ENCODE measurements at places on chromosomes 6 and 20.

GRCh38 chr20:42155586-42155985 is 537.4 kb upstream of the CHD6 start:
- DNase-seq = no peak

GRCh38 chr6:5522147-5522546 is 260.8 kb downstream of the FARS2 start:
- DNase-seq = no peak

DNA sequence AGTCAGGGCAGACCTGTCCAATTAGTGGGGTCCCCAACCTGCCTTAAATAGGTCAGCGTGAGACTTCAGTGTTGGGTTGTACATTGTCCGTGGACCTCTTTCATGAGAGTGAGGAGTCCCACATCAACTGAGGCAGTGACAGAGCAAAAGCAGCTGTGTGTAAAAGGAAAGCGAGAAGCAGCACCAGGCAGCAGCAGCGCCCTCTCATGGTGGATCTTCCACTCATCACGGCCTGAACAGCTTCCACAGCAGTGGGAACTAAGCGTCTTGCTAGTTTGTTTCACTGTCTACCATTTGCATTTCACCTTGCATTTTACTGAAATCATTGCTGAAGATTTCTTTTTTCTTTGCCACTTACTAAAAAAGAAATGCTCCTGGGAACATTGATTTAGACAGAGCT is 333.8 kb downstream of the PKHD1 start:
- no peak for DNase-seq

GRCh38 chr20:38751360-38751976 is 3.2 kb downstream of the ACTR5 start:
- DNase-seq = no peak

- DNase-seq = no peak
Observed at GRCh38 chr20:58219342-58219700, 9.1 kb downstream of the ANKRD60 start.

DNA sequence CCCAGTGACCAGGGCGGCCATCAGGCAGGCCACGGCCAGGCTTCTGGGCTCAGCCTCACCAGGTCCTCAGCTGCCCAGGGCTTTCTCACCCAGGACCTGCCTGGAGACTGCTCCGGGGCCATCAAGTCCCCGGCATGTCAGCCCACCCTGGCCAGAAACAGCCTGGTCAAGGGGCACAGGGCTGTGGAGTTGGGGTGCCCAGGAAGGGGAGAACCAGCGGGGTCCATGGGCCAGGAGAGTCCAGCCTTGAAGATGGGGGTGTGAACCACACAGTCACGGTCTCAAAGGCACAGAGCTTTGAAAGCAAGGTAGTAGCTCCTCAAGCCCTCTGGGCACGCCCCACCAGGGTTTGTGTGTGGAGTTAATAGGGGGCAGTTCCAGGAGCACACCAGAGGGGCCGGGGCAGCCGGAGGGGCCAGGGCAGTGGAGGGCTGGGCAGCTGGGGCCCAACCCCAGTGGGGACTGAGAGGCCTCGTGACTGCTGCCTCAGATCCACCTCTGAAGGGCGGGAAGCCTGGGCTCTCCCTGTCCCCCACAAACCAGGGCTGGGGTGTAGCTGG is 48.0 kb upstream of the BHLHE23 start:
- DNase-seq = no peak

GRCh38 chr6:38639498-38640215 is at the start of gene BTBD9:
BTBD9 (minus strand) TSS chr6:38639929.
- peak; percentile 71 for DNase-seq

GRCh38 chr20:32484225-32484957 is 100.7 kb downstream of the NOL4L start:
- DNase-seq = no peak

- no peak for DNase-seq
Observed at GRCh38 chr6:38387461-38387860, 252.3 kb downstream of the BTBD9 start.

- DNase-seq = no peak
Observed at GRCh38 chr6:84065693-84066290, 32.2 kb downstream of the MRAP2 start.

- DNase-seq = no peak
Observed at GRCh38 chr6:106724848-106725247, 95.5 kb downstream of the QRSL1 start.

DNA sequence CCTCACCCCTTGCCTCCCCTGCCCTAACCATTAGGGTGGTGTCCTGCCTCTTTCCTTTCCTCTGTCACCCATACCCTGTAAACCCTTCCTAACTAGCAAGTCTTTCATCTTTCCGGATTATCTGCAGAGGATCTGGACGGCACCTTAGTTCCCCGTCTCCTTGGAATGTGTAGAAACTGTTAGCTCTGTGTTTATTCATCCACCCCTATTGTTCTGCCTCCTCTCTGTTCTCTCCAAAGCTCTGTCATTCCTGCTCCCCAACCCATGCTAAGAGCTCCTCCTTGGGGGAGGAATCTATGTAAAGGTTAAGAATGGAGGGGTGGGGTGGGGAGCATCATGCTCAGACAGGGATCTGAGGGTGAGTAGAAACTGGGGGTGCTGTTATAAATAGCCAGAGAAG is 39.4 kb upstream of the KCNK5 start:
- DNase-seq = no peak

DNA sequence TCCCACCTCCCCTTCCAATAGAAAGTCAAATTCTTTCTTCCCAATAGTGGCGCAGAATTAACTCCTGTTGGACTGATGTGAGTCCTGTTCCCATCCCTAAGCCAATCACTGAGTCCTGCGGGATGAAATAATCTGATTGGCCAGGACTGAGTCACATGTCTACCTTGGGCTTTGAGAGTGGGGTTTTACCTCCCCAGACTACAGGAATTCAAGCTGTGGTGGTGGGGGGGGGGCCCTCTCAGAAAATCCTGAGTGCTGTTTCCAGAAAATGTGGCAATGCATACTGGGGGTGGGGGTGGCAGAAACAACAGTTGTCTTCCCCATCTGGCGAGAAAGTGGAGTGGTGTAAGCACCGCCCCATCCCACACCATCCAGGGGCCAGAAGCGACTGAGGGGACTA is 65.7 kb downstream of the CTCFL start:
- no peak for DNase-seq

GRCh38 chr6:57017069-57017468 is 29.4 kb upstream of the KIAA1586 start:
- DNase-seq = no peak

GRCh38 chr6:138107752-138108592 is 753 bp upstream of the PERP start:
- DNase-seq = no peak

- peak; percentile 62 for DNase-seq
Observed at GRCh38 chr20:2688041-2688591, 4.5 kb upstream of the EBF4 start.

DNA sequence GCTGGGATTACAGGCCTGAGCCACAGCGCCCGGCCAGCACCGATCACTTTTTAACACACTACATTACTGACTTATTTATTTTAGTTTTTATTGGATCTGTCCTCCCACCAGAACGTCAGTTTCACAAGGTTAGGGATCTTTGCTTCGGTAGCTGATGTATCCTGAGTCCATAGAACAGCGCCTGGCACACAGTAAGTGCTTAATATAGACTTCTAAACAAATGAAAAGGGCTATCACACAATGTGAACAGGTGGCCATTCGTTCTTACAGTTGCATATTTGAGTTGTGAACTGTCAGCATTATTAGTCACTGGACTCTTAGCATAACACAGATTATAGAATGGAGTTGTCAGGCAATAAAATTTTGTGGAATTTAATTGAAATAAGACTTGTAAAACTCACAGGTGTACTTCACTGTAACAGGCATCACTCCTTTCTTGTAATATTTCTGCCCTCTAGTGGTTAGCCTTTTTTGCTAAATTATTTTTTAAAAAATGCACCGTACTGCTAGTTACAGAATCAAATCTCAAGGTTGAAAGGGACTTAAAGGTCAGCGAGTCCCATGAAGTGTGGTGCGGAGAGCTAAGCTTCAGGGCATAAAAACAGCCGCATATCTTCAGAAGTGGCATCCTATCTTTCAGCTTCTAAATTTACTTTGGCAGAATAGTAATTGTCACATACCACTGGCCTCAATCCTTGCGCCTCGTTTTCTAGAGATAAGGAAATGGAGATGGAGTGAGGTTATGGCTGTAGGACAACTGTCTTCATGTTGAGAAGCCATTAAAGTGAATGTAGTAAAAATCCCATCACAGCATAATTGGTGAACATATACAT is 3.4 kb upstream of the TBC1D7 start:
- no peak for DNase-seq

DNA sequence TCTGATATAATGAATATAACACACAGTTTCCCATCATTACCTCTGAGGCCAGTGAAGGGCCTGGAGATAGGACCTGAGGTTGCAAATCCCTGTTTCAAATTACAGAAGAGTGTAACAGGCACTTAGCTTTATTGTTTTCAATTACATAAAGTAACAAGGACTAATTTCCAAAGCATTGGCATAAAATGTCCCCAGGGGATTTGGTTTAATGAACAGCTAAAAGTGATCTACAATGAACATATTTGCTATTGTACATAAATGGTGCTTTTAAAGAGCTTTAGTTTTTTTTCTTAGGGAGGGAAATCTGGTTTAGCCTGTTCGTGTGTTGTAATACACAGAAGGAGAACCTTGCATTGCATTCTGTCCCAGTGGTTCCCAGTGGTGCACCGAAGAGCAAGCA is 54.4 kb downstream of the HMGN3 start:
- no peak for DNase-seq

Measured in stimulated activated CD8-positive, alpha-beta memory T cell treated with anti-CD3 and anti-CD28 coated beads, Interleukin-15, amount 100 ng/mL, for 48 hours (primary cell).